Activated T-helper 1 cell treated with anti-CD3 and anti-CD28 coated beads, Interleukin-12 subunit alpha, Interleukin-12 subunit beta, Interleukin-2, Interleukin-4 antibody, amounts not matched to agents 30 ng/mL and 10 ng/mL and 1 ng/mL, durations not matched to agents 14 hours and 24 hours and 36 hours (primary cell): ENCODE measurements at places on chromosomes 1 and 21. TPM values are rescaled to one million over a fixed set of nuclear protein-coding genes. Genes with fewer than 3 reads are reported as not detected.

GRCh38 chr1:22878626-22879025 is 94.0 kb downstream of the LACTBL1 start:
- DNase-seq, result no peak

DNA sequence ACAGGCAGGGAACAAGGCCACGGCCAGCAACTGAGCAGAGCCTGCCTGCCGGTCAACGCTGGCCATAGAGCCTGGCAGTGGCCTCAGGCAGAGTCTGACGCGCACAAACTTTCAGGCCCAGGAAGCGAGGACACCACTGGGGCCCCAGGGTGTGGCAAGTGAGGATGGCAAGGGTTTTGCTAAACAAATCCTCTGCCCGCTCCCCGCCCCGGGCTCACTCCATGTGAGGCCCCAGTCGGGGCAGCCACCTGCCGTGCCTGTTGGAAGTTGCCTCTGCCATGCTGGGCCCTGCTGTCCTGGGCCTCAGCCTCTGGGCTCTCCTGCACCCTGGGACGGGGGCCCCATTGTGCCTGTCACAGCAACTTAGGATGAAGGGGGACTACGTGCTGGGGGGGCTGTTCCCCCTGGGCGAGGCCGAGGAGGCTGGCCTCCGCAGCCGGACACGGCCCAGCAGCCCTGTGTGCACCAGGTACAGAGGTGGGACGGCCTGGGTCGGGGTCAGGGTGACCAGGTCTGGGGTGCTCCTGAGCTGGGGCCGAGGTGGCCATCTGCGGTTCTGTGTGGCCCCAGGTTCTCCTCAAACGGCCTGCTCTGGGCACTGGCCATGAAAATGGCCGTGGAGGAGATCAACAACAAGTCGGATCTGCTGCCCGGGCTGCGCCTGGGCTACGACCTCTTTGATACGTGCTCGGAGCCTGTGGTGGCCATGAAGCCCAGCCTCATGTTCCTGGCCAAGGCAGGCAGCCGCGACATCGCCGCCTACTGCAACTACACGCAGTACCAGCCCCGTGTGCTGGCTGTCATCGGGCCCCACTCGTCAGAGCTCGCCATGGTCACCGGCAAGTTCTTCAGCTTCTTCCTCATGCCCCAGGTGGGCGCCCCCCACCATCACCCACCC is at the start of gene TAS1R3:
Gene TAS1R3 (plus strand): TSS at position 213 of the 898 bp plus-strand sequence. CDS start 66 bp downstream, at position 279.
- DNase-seq, result no peak

- DNase-seq, result no peak
Observed at GRCh38 chr1:218945050-218945449, 228.6 kb upstream of the LYPLAL1 start.

GRCh38 chr1:16042096-16042495 is 1.5 kb upstream of the CLCNKB start:
- no peak for DNase-seq

GRCh38 chr21:41926117-41926806 is 27.6 kb downstream of the C2CD2 start:
- peak; percentile 35 for DNase-seq

DNA sequence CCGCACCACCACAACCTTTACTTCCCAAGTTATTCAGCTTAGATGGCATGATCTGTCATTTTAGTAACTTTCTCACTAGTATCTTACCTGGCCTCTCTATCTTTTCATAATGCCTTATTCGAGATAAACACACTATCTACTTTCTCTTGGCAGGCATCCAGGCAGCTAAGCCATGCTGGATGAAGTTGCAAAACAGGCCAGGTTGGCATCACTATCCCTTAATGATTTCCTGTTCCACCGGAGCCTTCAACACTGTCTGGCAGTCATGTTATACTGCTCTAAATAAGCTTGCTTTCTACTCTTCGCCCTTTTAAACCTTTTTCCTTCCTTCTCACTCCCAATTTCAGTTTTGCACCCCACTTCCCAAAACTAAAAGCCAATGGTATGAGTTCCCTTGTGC is 12.0 kb upstream of the KCNH1 start:
- no peak for DNase-seq

DNA sequence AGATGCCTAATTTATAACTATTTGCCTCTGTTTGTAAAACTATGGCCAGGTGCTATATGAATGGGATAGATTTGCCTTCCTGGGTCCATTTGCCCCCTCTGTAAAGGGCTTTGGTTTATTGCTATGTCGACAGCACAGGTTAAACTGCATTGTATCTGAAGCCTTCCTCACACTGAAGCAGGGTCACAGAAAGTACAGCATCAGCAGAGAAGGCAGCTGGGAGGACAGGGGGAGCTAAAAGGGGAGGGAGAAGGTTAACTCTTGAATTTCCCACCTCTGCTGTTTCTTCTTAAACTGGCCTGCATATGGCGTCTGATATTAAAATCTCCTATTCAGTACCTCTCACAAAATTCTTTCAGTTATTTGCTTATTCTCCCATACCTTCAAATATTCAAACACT is 297.4 kb downstream of the TM2D1 start:
- DNase-seq, result no peak

DNA sequence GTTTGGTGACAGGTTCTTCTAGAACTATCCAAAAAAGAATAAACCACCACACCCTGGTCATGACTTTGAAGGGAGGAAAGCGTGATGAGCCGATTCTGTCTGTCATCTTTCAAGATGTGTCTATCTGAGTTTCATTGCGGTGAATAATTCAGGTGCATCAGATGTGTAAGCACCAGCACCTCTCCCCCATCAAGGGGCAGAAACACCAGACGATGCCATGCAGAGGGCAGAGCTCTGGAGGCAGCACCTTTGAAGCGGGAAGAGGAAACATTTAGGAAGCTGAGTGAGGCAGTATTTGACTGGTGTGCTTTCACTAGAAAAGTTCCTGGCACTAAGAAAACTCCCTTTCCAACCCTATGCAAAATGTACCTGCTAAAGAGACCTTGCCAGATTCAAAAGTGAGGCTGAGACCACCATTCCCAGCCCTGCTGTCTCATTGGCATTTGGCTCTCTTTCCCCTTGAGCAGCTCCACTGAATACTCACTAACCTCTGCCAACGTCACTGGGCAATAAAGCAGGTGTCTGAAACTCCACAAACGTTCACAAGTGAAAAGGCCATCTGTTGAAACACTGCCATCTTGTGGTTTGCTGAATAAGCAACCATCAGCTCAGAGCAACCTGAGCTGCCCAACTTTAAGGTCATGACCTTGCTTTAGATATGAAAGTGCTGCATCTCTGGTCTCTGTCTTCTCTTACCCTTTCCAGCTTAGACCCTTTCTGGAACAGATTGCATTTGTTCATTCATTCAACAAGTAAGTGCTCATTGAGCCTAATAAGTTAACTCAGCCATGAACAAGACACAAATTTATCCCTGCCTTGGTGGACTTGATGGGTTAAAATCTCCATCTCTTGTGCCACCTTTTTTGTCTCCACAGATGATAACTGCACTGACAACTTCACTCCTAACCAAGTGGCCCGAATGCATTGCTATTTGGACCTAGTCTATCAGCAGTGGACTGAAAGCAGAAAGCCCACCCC is 228.6 kb downstream of the PAPPA2 start:
- DNase-seq, result no peak

DNA sequence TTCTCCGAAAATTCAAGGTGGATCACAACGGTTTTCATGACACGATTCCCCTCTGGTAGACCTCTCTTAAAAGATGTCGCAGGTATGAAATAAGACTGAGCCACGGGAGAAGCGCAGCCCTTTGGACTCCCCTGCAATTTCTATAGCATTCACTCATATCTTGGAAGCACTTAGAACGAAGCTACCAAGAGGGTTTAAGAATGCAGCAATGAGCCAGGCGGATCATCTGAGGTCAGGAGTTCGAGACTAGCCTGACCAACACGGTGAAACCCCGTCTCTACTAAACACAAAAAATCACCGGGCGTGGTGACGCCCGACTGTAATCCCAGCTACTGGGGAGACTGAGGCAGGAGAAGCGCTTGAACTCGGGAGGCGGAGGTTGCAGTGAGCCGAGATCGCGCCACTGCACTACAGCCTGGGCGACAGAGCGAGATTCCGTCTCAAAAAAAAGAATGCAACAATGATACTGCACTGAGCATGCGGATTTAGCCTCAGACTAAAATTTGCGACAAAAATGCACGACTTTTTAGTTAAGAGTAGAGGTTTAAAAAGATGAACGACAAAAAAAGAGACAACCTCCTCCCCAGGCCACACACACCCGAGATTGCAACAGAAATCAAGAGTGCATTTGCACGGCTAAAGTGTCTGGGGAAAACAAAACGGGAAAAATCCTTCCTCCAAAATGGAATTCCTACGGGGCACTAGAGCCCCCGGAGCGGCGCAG is 743 bp downstream of the TOMM20 start:
- no peak for DNase-seq

- DNase-seq, result no peak
Observed at GRCh38 chr1:180973369-180973768, 49.3 kb downstream of the STX6 start.

DNA sequence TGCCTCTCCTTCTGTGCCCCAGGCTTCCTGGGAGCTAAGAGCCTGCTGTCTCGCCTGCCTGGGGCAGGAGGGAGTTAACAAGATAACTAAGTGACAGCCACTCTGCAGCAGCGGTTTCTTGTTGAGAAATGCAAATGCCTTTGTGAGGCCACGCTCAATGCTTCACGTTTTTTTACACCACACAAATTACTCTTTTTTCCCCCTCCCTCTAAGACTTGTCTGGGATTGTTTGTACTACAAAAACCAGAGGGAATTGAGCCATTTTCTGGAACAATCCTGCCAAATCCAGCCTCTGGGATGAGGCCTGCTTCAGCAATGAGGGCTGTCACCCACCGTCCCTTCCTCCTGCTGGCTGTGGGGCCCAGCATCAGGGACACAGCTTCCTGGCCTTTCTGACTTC is 119.6 kb downstream of the ACTL8 start:
- DNase-seq, result no peak

KCNA10 gene
- total RNA-seq, result not detected in 2 replicates

PRAMEF25 gene
- total RNA-seq, result not detected in 2 replicates

RNF207 gene
- 65.8 and 71.6 TPM in 2 replicates for total RNA-seq

LIPI gene
- total RNA-seq, result not detected in 2 replicates

PGBD2 gene
- total RNA-seq, result 7.2 and 8.4 TPM in 2 replicates

CFHR1 gene
- total RNA-seq, result not detected in 2 replicates
